Activated CD8-positive, alpha-beta memory T cell treated with anti-CD3 and anti-CD28 coated beads, Interleukin-2, amount 50 U/mL, for 48 hours (primary cell): ENCODE measurements at places on chromosomes 6 and 20.

GRCh38 chr20:20454850-20455627, 87.1 kb downstream of the INSM1 start:
- DNase-seq: no peak

DNA sequence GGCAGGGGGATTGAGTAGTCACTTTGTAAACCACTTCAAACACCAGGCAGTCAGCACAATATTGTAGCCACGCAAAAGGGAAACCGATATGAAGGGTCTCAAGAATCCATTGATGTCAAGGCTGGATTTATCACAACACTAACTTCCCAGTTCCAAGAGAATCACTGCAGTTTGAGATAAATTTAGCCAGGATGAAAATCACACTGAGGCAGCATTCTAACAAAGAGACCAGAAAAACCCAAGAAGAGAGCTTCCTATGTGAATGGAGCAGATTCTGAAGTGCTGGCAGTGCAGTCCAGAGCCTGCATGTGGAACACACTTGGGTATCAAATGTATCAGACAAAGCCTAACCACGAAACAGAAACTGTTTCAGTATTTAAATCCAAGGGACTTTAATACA, 84.6 kb downstream of the KIF16B start:
- no peak for DNase-seq

DNA sequence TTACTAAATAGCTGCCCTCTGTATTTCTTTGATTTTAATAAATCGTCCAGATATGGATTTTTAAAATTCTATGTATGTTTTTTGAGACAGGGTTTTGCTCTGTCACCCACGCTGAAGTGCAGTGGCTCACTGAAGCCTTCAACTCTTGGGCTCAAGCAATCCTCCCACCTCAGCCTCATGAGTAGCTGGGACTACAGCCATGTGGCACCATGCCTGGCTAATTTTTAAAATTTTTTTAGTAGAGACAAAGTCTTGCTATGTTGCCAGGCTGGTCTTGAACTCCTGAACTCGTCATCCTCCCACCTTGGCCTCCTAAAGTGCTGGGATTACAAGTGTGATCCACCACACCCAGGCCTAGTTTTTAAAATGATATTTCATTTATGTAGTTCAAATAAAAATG, 47.4 kb upstream of the DDR1 start:
- DNase-seq: no peak

GRCh38 chr20:23180451-23180921, 94.4 kb upstream of the CD93 start:
- DNase-seq: no peak

DNA sequence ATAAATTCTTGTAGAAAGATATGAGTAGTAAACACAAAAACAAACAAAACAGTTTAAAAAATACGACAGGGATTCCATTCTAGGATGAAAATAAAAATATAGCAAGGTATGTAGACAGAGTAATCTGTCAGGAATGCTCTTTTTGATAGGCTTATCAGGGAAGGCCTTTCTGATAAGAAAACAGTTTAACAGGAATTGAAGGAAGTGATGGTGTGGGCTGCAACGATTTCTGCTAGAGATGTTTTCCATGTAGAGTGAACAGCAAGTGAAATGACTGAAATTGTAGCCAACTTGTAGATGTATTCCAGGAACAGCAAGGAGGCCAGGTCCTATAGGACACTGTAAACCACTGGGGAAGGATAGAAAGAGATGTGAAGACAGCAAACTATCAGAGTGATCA, 689.7 kb upstream of the GJE1 start:
- DNase-seq: no peak

DNA sequence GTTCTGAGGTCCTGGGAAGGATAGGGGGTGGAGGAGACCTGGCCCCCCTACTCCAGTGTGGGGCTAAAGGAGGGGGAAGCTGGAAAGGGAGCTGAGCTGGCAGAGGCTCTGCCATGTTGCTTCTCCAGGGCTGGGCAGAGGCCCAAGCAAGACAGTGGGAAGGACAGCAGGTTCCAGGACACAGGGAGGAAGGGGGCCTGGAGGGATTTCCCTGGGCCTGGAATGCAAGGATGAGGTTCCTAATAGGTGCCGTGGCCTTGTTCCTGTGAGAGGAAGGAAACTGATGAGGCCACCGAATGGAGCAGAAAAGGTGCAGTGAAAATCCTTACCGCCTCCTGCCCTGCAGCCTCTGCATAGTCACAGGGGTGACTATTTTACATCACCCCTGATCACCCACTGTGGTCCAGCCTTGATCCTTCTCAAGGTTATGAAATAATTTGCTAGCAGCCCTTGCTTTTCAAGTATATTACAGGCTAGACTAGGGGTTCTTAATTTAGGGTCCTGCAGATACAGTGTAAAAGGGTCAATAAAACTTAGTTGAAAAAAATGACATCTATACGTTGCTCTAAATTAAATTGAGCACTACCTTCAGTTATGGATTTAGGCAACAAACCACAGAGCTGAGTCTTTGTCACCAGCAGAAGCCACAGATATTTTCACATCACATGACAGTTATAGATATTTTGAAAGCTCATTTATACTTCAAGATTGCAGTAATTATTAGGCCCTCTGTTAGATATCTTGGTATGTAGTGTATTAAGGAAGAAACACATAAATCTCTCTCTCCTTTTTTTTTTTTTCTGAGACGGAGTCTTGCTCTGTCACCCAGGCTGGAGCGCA, 45.7 kb upstream of the RNF24 start:
- no peak for DNase-seq

DNA sequence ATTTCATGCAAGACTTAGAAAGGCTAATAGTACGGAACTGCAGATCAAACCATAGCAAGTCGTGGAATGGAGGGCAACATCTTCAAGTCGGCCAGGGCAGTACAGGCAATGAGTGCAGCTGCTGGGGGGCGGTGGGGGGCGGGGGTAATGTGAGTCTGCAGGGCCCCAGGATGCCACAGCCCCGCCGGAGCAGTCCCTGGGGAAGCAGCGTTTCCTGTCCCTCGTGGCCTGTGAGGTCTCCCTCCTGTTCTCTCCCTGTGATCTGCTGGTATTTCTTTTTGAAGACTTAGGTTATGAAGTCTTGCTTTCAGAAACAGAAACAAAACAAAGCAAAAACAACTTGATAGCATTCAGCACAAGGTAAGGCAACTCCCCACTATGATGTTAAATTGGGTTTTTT, 351.9 kb downstream of the FOXA2 start:
- no peak for DNase-seq

GRCh38 chr6:37882724-37883413, 63.3 kb downstream of the ZFAND3 start:
- no peak for DNase-seq

- no peak for DNase-seq
Observed at GRCh38 chr6:5384276-5384675, 123.0 kb downstream of the FARS2 start.

DNA sequence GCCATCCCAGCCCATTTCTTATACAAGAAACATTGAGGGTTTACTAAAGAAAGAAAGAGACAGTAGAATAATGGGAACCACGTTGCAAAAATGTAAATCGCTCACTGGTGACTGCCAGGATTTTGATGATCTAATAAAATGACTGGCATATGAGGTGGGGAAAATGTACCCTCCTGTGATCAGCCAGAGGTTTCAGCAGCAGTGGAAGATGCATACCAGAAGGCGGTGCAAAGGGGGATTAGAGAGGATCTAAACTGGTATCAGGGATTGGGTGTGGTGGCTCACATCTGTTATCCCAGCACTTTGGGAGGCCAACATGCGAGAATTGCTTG, 60.8 kb upstream of the DDR1 start:
- DNase-seq: no peak

DNA sequence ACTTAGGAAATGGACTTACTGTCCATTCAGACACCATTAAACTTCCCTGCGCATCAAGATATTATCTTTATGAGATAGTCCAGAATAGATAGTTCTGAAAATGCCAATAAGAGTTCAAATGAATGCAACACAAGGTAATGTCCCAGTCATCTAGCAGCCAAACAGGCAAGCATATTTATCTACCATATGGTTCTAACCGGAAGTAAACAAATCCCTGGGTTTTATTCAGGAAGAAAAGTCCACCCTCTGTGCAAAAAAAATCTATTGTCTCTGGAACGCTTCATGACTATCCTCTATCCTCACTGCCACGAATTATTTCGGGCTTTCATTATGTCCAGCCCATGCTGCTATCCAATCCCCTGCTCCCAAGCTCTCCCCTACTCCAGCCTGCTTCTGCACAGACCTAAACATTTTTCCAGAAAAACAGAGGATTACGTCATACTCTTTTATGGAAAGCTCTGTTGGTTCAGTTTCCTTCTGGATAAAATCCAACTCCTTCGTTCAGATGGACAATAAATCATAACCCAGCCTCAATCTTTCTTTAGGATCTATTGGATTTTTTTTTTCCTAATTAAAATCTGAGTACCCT, 11.4 kb downstream of the PPIL6 start:
- no peak for DNase-seq

DNA sequence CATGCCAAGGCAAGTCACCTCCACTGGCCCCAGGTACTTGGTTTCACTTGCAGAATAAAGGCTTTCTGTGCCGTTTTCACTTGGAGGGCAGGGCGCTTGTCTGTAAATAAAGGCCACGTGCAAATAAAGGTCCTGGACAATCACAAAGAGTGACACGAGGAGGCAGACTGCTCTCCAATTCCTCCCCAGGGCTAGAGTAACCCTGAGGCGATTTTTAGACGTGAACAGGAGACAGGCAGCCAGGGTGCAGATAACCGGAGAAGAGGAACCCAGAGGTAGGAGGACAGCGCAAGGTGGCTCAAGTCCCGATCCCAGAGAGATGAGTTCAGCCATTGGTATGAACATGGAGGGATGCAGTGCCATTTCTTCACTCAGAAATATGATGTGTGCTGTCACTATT, 327.4 kb downstream of the KIF16B start:
- DNase-seq: no peak

- DNase-seq: no peak
Observed at GRCh38 chr20:8043687-8044282, 24.2 kb upstream of the TMX4 start.

- no peak for DNase-seq
Observed at GRCh38 chr20:22825076-22825475, 210.0 kb upstream of the SSTR4 start.

- no peak for DNase-seq
Observed at GRCh38 chr6:167738386-167738785, 88.3 kb upstream of the AFDN start.

- DNase-seq: no peak
Observed at GRCh38 chr6:4225161-4225872, 89.9 kb upstream of the ECI2 start.

GRCh38 chr6:10837622-10837994, 731 bp downstream of the MAK start:
- no peak for DNase-seq

- no peak for DNase-seq
Observed at GRCh38 chr6:111922454-111923297, 49.4 kb upstream of the FYN start.

DNA sequence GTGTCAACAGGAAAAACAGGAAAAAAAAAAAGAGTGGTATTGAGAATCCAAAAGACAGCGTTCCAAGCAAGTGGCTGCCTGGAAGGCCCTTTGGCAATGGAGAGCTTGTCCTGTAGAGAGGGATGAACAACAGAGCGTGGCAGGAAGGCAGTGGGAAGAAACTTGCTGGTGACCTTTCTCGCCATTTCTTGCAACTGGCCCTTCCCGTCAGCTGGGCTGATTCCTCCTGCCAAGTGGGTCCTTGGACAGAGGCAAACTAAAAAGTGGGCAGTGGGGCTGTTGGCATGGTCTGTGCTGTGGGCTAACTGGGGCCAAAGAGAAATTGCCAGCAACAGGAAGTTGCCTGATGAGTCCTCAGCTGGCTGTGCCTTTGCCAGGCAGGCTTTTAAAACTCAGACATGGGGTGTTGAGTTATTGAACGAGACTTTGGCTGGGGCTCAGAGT, 43.9 kb upstream of the CLDN20 start:
- DNase-seq: no peak

GRCh38 chr6:43903739-43904290, 133.8 kb downstream of the VEGFA start:
- no peak for DNase-seq

DNA sequence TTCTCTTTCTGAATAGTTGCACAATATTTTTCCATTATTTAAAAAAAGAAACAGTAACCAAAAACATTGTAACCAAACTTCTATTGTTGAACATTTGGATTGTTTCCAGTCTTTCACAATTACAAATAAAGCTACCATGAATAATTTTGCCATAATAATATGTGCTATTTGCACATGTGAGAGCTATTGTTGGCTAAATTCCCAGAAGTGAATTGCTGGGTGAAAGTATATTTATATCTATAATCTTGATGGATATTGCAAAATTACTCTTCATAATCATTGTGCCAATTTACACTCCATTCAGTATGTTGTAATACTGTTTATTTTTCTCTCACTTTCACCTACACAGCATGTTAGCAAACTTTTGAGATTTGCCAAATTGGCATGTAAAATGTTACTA, 36.6 kb upstream of the SLC22A16 start:
- DNase-seq: no peak

- DNase-seq: no peak
Observed at GRCh38 chr20:63829945-63830835, 874 bp downstream of the ZBTB46 start.

GRCh38 chr6:120320481-120321162, 971.1 kb upstream of the MAN1A1 start:
- no peak for DNase-seq

GRCh38 chr20:17698384-17698783, 1.4 kb upstream of the BANF2 start:
- DNase-seq: no peak

- DNase-seq: no peak
Observed at GRCh38 chr20:19750101-19750606, 7.9 kb upstream of the RIN2 start.

DNA sequence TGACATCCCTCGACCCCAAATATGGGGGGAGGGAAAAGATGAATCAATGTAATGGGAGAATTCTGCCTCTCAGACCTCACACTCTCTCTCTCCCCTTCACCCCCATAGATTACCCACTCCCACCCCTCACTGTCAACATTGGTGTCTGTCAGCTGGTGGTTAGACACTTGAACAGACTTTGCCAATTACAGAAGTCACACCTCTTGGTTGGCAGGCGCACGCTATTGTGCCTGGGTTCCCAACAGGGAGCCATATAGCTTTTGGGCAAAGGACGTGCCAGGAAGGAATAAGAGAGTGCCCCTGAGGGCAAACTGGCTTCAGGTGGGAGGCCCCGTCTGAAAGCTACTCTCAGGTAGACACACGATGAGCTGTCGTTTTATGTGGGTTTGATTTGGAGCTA, 54.1 kb upstream of the FYN start:
- no peak for DNase-seq

GRCh38 chr20:43720007-43720406, 6.8 kb downstream of the GTSF1L start:
- no peak for DNase-seq
